ENCODE measurements at places on chromosomes 11 and 22.

DNA sequence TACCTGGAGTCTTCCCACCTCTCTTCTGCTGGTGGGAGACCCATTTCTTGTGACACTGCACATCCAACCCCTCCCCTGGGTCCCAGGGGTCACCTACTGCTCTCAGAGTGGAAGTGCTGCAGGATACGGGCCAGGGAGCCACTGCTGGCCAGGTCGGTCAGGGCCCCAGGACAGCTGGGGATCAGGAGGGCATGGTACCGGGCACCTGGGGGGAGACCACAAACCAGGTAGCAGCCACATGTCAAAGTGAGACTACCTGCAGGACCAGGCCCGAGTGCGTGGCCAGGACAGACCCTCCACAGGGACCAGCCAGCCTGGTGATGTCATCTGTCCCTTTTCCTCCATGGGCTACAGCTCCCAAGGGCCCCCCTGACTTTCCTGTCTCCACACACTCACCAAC is 3.9 kb downstream of the GATD1 start:
- no peak for DNase-seq

- DNase-seq: no peak
Measured at GRCh38 chr11:129749141-129749540, 66.5 kb upstream of the TMEM45B start.

DNA sequence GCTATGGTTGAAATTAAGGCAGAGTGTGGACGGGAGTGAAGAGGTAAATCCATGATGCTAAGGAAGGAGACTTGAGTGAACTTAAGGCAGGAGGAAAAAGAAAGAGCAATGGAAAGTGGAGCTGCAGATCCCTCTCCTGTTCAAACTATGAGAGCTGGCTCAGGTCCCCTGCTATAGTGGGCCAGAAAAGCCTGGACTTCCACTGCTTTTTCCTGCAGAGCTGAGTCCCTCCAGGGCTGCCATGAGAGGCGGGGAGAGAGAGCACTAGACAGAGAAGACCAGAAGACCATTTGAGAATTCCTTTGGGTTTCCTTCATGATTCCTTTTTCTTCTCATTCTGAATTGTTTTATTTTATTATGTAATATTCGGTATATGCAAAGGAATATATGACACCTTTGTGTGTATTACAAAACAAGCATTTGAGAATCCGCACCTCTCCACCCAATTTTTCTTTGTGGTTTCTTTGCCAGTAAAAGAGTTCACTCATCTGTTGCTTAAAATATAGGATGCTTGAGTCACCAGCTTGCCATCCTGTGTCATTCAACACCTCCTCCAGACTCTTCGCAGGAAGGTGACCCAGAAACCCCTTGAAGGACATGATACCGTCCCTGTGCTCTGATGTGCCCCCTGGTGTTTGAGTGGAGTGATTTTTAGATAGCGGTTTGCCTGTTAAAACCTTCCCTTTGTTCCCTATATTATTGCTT is 24.4 kb downstream of the SREBF2 start:
- DNase-seq: peak; percentile 62

DNA sequence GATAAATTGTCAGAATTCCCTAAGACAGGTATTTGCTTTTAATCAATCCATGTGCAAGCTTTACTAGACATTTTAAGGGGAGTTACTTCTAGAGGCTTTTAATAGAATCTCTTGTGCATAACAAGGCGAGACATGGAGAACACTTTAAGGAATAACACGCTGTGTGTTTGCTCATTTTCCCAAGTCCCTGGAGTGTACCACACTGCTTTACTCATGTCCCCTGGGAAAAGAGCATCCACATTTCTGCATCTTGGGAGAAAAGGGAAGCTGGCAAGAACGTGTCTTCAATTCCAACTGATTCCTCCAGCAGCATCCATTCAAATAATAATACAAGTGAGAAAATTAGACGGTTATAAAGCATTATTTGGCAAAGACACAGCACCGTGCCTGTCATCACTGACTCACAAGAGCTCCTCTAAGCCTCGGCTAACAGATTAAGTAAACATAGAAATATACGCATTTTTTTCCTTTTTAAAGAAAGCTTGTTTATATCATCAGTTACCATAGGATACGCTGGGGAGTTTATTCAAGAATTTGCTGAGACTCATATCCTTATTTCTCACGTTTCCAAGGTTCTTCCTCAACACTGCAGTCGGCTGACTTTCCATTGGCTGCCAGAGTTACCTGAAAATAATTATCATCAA is 121.5 kb downstream of the CD44 start:
- DNase-seq: peak; percentile 79

DNA sequence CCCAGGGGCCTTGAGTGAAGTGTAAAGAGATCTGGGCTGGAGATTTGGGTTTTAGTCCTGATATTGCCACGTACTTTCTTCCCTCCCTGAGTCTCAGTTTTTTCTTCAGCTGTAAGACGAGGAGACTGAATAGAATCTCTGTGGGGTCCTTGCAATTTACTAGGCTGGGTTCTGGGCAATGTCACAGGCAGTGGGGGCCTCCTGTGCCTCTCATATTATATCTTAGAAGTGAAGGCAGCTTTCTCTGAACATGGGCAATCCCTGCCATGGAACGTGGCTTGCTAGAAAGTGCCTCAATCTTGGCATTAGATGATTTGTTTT is 62.0 kb upstream of the PTPRJ start:
- DNase-seq: no peak

DNA sequence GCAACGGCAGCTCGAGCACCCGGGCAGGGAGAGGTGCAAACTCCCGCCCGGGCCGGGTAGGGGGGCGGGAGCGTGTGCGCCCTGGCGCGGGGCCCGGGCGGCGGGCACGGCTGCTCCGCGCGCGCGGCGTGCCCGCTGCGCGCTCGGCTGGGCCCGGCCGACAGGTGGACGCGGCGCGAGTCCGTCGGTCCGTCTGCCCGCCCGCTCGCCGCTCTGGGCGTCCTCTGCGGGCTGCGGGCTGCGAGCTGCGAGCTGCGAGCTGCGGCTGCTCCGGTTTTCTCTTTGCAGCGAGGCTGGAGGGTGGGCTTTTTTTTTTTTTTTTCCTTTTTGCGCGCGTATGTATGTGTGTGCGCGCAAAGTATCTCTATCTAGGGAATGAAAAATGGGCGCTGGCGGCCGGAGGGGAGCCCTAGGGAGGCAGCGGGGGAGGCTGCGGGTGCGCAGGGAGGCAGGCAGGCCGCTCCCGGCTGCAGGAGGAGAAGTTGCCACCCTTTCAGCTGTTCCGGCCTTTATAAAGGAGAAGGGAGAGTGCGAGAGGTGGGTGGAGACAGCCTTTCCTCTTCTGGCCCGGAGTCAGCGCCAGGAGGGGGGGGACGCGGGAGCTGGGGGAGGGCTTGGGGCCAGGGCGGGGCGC is at the start of gene PDGFB:
TSS of gene PDGFB (minus strand) at position 487 of the 634 bp plus-strand sequence. CDS start 1,019 bp downstream, outside the sequence.
- peak; percentile 31 for DNase-seq

- DNase-seq: peak; percentile 46
Measured at GRCh38 chr22:43081968-43082367, 7.2 kb downstream of the TTLL1 start.

DNA sequence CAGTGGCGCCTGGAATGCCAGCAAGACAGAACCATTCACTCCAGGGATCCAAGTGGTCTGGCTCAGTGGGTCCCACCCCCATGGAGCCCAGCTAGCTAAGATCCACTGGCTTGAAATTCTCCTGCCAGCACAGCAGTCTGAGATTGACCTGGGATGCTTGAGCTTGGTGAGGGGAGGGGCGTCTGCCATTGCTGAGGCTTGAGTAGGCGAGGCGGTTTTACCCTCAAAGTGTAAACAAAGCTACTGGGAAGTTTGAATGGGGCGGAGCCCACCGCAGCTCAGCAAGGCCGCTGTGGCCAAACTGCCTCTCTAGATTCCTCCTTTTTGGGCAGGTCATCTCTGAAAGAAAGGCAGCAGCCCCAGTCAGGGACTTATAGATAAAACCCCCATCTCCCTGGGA is 125.7 kb upstream of the DDI1 start:
- no peak for DNase-seq

DNA sequence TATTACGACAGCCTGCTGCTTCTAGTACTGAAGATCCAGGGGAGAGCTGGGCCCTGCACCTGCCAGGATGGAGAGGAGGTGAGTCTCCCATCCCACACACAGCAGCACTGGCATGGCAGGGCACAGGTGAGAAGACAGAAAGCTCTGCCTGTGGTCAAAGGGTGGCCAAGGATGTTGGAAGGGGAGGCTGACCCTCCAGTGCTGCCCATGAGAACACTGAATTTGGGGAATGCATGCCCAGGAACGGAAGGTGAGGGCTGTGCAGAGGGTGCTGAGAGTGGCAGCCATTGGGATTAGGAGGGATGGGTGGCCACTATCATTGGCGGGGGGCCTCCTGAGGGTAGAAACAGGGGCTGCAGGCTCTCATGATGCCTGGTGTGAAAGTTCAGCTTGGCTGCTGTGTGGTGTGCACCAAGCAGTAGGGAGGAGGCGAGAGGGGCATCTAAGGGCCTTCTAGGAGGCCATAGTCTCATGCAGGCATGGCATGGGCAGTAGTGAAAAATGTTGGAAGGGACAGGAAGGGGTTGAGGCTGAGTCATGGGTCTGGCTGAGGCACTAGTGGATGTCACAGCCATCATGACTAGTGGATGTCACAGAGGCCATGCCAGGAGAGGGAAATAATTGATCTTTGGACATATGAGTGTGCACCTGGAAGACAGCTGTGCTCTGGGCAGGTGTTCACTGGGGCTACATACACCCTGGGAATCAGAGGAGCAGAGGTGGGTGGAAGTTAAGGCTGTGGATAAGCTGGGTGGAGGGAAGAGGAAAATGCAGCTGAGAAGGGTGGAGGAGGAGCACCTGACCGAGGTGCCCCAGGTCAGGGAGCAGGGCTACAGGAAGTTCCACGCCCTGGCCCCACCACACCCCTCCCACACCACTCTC is 2.5 kb upstream of the LRRC74B start:
- DNase-seq: no peak

DNA sequence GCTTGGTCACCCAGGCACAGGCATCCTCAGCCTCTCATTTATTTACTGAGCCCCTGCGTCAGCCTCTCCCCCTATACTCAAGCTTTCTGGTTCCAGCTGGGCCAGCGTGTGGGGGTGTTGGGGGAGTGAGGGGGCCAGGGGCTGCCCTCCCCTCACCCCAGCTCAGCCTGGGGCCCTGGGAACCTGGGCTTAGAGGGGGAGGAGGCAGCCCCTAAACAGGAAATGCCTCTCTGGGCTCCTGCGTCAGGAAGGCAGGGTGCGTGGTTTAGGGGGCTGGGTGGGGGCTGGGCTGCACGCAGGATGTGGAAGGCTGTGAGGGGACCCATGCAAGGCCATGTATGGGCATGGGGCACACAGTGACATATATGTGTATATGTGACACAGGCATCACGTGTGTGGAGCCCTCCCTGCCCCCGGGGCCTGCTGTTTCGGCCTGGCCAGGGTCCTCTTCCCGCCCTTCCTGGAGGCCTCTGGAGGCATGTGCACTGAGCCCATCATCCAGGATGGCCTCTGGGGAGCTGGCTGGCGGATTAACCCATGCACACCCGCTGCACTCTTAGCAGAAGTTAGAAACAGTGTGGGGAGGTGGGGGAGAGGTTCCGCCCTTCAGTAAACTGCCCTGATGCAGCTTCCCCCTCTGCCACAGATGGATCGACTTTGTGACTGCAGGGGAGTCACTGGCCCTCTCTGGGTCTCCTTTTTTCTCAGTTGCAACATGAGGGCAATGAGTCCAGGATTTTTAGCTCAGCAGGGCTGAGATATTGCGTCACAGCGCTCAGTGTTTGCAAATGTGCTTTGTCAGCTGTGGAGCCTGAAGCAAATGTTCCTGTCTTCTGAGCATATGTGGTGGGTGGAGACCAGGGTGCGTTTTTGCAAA is 1.1 kb upstream of the CD248 start:
- peak; percentile 99 for DNase-seq

DNA sequence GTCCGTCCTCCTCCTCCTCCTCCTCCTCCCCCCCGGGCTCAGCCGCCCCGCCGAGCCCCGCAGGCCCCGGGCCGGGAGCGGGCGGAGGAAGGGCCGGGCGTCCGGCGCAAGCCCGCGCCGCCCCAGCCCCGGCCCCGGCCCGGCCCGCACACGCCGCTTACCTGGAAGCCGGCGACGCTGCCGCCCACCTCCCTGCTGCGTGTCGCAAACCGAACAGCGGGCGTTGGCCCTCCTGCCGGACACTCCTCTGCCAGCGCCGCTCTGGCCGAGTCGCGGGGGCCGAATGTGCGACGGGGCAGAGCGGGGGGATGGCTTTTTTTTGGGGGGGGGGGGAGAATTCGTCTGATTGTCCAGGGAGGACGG is 1.1 kb downstream of the IGF2 start:
- DNase-seq: no peak

GRCh38 chr11:3167143-3168119 is 2.3 kb upstream of the OSBPL5 start:
- no peak for DNase-seq

- peak; percentile 77 for DNase-seq
Measured at GRCh38 chr11:63945477-63946163, 6.8 kb downstream of the NAA40 start.

DNA sequence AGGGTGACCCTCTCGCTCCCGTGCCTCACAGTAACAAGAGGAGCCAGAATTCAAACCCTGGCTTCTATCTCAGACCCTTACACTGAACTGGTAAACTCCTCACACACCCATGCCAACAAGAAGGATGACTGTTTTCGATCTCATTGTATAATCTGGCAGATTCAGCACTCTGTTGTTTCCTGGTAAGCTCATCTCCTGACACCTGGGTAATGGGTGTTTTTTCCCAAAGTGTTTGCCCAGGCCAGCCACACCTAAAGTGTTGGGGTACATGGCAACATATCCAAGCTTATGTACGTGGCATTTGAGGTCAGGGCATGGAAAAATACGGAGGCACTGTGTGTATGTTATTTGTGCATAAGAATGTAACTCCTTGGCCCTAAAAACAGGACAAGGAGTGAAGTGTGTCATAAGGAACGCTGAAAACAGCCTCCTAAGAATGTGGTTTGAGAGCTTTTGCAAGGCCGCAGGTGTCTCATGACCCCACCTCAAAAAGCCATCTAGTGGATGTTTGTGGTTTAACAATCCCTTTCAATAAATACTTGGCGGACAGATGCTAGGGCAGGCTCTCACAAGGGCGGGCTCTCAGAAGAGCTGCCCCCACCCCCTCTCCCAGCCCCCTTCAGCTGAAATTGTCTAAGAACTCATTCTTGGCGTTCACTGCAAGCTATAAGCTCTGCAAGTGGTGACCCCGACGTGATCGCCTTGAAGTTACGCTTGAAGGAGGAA is at the start of gene MS4A15:
TSS of gene MS4A15 (plus strand) at position 561 of the 726 bp plus-strand sequence. CDS start 6,867 bp downstream, outside the sequence.
- DNase-seq: peak; percentile 20

GRCh38 chr11:27420217-27420616 is 52.4 kb downstream of the LGR4 start:
- no peak for DNase-seq

DNA sequence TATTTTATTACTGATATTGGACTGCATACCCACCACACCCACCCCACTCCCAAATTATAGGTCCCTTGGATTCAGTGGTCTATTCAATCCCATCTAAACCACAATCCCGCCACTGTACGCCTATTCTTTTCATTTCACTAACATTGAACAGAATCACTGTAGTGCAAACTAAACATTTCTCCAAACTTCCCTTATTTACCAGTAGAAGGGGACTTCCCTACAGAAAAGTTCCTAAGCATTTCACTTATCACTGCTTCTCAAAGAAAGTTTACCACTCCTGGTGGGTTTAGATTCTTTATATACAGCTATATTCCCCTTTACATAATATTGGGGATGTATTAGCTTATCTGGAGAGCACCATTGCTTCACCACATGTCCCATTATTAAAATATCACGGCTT is 29.3 kb downstream of the OR8B12 start:
- no peak for DNase-seq

- no peak for DNase-seq
Measured at GRCh38 chr22:44455151-44455962, 42.7 kb downstream of the RTL6 start.

Data from fibroblast of villous mesenchyme (primary cell).